Upper lobe of right lung (tissue), 1 donor: ENCODE measurements at places on chromosomes 1 and 21. TPM values are rescaled to one million over a fixed set of nuclear protein-coding genes. Genes with fewer than 3 reads are reported as not detected.

The SRGAP2C gene
- total RNA-seq: 36.0 TPM

The LIN28A gene
- total RNA-seq: not detected

The F13B gene
- not detected for total RNA-seq

The ICOSLG gene
- total RNA-seq: 11.3 TPM

The MLLT11 gene
- 0.72 TPM for total RNA-seq

The PAPPA2 gene
- 0.17 TPM for total RNA-seq

The ALX3 gene
- total RNA-seq: not detected

The NEGR1 gene
- total RNA-seq: 21.4 TPM

The ISG15 gene
- total RNA-seq: 93.6 TPM

The RHD gene
- not detected for total RNA-seq

The TFB2M gene
- 9.4 TPM for total RNA-seq

The GNG4 gene
- total RNA-seq: not detected

The HMGCS2 gene
- not detected for total RNA-seq

The TEDDM1 gene
- not detected for total RNA-seq

The S100A5 gene
- not detected for total RNA-seq

The PGM1 gene
- total RNA-seq: 53.9 TPM

The RBP7 gene
- total RNA-seq: 8.7 TPM

The CLEC20A gene
- total RNA-seq: not detected

The SLAMF1 gene
- total RNA-seq: 1.6 TPM

The C1orf216 gene
- 13.9 TPM for total RNA-seq

The C1QB gene
- 707 TPM for total RNA-seq

The MYBPH gene
- total RNA-seq: not detected

The FCAMR gene
- not detected for total RNA-seq

The METTL13 gene
- total RNA-seq: 27.8 TPM

The CLDN19 gene
- total RNA-seq: not detected

The REN gene
- total RNA-seq: 0.81 TPM

The NMNAT2 gene
- 0.38 TPM for total RNA-seq

The LCE1C gene
- not detected for total RNA-seq

The ACTL8 gene
- not detected for total RNA-seq

The DCST2 gene
- 1.5 TPM for total RNA-seq

The LRRC71 gene
- 0.26 TPM for total RNA-seq

The NID1 gene
- total RNA-seq: 60.5 TPM

The CD1B gene
- 0.61 TPM for total RNA-seq

The ITGB2 gene
- 370 TPM for total RNA-seq

The CDA gene
- total RNA-seq: 8.8 TPM

The ANKRD34A gene
- 0.69 TPM for total RNA-seq

The CYP4A22 gene
- total RNA-seq: not detected

The ST6GALNAC5 gene
- 23.1 TPM for total RNA-seq

The SDC3 gene
- total RNA-seq: 39.4 TPM

The FAM163A gene
- total RNA-seq: not detected

The CTSE gene
- 85.8 TPM for total RNA-seq

The WNT9A gene
- total RNA-seq: 10.2 TPM

The ABCD3 gene
- 50.9 TPM for total RNA-seq

The AMY1C gene
- 8.7 TPM for total RNA-seq

The PACC1 gene
- 9.7 TPM for total RNA-seq
